Eye (tissue), 1 donor: ENCODE measurements at places on chromosomes 2 and 18.
A peak's percentile ranks its signal among the peaks of the same experiment; 100 is the strongest.

DNA sequence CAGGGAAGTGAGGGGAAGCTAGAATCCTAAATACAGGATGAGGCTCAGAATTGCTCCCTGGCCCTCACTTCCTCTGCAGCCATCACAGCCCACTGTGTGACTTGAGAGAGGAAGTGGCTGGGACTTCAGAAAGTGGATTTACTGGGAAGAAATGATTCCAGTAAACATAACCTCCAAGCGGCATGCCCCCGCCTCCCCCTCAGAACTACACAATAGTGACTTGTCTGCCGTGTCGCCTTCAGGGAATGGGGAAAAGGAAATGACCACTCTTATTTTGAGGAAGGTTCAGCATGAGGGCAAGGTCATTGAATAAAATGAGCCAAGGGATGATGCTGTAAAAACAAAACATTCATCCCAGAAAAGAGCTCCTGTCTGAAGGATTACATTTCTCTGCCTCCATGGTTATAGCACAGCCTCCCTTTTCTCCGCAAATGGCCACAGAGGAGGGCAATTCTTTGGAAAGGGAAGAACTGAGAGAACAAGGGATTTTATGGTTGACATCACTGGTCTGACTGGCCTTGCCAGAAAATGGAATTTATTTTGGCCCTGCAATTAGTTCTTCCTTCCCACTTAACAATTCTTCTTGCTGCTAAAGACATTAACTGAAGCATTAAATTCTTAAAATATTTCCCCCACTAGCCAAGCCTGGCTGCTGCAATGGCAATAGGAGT lies 78.9 kb upstream of the DAPL1 start:
- no peak for DNase-seq

- peak; percentile 80 for DNase-seq
Measured at GRCh38 chr2:238127165-238128060, 11.1 kb upstream of the KLHL30 start.

- no peak for DNase-seq
Measured at GRCh38 chr2:71736091-71736861, 282.9 kb downstream of the DYSF start.

- no peak for DNase-seq
Measured at GRCh38 chr2:161090411-161090810, 69.8 kb upstream of the TANK start.

- DNase-seq, result no peak
Measured at GRCh38 chr18:55763298-55763697, 175.3 kb upstream of the TCF4 start.

GRCh38 chr18:74951165-74951760 lies 257.7 kb downstream of the PTGR3 start:
- DNase-seq, result peak; percentile 27

- no peak for DNase-seq
Measured at GRCh38 chr2:61471905-61472805, 1.3 kb upstream of the USP34 start.

DNA sequence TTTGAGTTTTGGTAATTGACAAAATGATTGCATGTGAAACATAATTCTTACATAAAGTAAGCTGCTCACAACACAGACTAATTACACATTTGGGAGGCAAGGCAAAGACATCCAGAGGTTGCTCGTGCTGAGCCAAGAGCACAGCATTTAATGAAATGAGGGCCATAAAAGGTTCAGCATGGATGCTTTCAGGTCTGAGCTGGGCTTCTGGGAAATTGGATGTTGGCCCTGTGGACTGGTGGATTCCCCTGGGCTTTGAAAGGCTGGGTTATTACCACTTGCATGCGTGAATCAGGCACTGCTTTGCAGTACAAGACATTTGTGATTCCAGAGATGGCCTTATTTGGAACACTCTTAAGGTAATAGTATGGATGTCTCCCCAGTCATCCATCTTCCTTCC lies 533.5 kb upstream of the NRP2 start:
- peak; percentile 19 for DNase-seq

GRCh38 chr2:195998070-195998469 lies 70.6 kb downstream of the DNAH7 start:
- no peak for DNase-seq

GRCh38 chr2:232027530-232027929 lies 66.0 kb downstream of the DIS3L2 start:
- no peak for DNase-seq

DNA sequence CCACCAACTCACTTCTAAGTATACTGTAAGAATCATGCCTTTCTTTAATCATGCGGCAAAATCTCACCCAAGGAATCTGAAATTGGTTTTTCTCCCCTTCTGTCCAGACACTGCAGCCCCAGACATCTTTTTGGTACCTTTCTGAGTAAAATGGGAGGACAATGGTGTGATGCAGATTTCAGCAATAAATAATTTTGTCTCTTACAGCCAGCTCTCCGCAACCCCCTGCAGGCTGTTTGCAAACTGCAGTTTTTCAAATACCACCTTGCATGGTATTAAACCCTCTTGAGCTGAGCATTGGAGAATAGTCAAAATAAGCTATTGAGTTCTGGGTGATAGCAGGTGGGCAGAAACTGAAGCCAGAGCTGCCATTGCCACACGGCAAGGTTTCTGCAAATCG lies 32.2 kb downstream of the GPR39 start:
- peak; percentile 52 for DNase-seq

- DNase-seq, result no peak
Measured at GRCh38 chr2:230569298-230569697, 143.3 kb upstream of the CAB39 start.

DNA sequence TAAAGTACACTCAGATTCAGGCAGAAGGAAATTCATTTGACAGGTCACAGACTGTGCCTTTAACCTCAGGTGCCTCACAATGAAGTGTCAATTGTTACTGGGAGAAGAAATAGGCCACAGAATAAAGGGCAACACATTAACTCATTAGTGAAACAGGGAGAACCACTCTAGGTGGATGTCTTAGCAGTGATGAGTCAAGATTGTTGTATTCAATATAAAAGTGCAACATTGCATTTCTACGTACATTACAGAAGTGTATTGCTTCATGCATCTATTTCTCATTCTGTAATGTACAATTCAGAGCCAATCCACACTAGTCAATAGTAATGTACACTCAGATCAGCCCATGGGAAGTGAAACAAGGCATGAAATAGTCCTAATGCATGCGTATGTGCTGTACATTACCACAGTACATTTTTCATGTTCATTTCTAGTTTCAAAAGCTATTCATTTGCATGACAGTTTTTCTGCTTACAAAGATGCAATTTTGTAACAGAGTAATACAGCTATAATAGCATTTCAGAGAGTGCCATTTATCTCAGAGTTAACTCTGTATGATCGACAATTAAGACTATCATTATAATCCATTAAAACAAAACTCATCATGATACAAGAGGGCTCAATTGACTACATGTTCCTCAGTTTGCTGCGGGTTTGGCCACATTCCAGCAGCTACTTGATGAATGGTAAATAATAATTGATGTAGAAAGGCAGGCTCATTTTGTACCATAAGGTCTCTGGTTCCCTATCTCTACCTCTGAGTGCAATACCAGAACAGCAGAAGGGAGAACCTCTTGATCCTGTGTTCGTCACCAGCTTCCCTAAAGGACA lies 12.2 kb upstream of the ARL5A start:
- no peak for DNase-seq

GRCh38 chr18:77077401-77077800 lies 55.2 kb downstream of the MBP start:
- DNase-seq, result no peak

DNA sequence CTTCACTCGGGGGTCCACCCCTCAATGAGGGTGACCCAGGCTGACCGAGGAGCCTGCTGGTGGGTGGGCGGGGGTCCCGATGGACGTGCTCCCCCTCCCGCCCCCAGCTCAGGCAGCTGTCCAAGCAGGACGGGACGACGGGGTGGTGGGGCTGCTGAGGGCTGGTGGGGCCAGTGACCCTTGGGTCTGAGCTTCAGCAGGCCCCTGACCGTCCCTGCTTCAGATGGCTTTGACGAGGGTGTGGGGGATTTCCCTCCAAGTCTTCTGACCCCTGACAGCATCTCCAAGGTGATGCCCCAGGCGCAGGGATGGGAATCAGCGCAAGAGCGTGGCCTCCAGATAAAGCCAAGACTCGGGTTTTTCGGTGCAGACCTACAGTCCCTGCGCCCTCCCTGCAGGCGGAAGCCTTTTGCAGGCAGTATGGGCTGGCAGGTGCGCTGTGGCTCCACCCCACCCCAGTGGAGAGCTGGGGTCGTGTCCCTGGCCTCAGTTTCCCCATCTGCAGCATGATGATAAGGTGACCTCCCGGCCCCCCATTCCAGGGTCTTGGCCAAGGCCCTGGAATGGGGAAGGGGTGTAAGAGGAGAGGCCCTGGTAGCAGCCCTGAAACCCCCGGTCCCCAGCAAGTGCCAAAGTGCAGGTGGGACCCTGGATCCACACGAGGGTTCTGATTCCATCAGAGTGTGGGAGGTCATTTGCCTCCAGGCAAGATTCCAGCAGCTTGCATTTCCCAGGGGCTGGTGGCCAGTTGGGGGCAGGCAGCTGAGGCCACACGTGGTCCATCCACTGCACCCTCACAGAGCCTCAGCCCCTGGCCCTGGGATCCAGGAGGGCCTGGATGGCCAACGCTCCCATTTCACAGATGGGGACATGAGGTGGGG lies 8.7 kb downstream of the CROCC2 start:
- DNase-seq, result no peak

GRCh38 chr2:136022396-136023146 lies 37.1 kb upstream of the DARS1 start:
- no peak for DNase-seq

- no peak for DNase-seq
Measured at GRCh38 chr2:202574541-202574940, 60.2 kb upstream of the FAM117B start.

DNA sequence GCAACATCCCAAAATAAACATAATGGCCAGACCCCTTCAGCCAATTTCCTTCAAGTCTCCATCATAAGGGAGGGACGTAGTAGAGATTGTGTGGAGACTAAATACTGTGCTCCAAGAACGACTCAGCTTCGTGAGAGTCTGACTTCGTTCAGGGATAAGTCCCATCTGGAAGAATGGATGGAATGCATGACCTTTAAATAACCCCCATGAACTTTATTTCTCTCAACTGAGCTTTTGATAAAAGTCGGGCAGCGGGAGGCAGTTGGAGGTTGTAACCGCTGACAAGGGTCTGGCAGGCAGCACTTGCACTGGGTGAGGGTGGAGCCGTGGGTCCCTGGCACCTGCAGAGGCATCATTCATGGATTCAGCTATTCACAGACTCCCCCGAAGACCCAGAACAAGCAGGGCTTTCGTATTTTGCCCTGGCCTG lies 115.9 kb downstream of the ZFP36L2 start:
- peak; percentile 84 for DNase-seq

GRCh38 chr2:222380456-222380855 lies 43.9 kb upstream of the SGPP2 start:
- DNase-seq, result no peak

DNA sequence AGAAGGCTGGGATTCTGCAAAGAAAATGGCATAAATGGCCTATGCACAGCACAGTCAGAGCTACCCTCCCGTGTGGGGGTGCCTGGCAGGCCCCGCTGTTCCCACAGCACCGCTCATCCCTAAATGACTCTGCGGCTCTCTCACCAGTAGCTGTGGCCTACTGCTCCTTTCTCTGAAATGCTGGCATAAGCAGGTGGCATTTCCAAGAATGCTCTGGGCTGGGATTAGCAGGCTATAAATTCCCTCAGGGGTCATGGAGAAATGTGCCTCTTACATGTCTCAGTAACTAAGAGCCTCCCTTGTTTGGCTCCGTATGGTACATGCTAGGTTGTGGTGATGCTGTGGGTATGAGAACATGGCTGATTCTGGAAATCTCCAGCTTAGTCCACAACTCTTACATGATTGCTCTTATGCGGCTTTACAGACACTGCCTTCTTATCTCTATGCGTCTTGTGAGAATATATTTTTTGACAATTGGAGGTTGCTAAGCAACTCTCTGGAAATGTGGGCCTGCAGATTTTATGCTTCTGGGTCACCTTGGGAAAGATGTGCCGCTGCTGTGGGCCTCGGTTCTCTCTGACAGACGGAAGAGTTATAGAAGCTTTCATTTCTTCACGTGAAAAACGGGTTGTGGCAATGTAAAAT lies 80.3 kb upstream of the GATA6 start:
- no peak for DNase-seq

GRCh38 chr2:205540036-205540435 lies 142.3 kb upstream of the NRP2 start:
- DNase-seq, result no peak

DNA sequence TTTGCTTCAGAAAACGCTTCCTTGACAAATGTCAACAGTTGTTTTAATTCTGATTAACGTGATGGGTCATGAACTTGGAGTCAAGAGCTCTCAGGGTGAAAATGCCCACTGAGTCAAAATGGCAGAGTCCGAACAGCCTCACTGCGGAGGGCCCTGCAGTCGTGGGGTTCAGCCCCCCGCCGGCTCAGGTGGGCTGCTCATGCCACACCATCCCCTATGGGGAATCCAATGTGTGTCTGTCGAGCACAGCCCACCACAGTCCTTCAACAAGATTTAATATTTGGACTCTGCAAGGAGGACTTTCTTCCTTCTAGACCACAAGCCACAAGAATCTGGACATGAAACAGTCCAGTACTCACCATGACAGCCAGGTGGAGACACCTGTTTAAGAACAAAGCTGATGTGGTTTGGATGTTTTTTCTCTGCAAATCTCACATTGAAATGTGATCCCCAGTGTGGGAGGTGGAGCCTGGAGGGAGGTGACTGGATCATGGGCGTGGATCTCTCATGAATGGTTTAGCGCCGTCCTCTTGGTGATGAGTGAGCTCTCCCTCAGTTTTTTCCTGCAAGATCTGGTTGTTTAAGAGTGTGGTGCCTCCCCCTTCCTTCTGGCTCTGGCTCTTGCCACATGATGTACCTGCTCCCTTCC lies 201.0 kb downstream of the NDUFA10 start:
- peak; percentile 47 for DNase-seq
